ENCODE measurements at places on chromosomes 12 and 14.

- no peak for DNase-seq
Measured at GRCh38 chr12:57772429-57773322, at the start of gene EEF1AKMT3. Gene EEF1AKMT3, plus strand, starts transcription at chr12:57772614. Its CDS starts 111 bp downstream, at chr12:57772725.

- DNase-seq = no peak
Measured at GRCh38 chr14:20455355-20456300, 602 bp downstream of the APEX1 start.

DNA sequence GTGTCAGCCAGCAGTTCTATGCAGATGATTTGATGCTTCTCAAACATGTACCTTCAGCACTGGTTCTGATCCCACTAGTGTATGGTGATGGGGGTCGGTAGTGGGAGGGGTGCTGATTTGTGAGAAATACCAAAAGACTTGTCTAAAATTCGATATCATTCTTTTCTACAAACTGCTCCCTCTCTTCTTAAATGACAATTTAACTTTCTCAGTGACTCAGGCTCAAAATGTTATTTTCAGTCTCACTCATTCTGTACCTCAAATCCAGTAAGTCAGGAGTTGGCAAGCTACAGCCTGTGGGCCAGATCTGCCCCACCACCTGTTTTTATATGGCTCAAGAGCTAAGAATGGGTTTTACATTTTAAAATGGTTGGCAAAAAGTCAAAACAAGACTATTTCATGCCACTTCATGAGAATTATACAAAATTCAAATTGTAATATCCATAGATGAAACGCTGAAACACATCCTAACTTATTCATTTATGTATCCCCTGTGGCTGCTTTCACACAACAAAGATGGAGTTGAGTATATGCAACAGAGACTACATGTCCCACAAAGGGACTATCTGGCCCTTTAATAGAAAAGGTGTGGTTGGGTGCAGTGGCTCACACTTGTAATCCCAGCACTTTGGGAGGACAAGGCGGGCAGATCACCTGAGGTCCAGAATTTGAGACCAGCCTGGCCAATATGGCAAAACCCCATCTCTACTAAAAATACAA, 6.6 kb upstream of the NOP2 start:
- DNase-seq = no peak

DNA sequence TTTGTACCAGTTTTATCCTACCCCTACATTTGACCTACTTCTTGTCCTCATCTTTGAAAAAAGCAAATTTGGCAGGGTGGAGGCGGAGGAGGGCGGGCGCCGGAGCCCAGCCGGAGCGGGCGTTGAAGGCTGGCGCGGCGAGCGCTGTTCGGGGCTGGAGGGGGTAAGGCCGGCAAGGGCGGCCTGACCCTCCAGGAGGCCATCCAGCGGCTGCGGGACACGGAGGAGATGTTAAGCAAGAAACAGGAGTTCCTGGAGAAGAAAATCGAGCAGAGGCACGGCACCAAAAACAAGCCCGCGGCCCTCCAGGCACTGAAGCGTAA, 27.2 kb downstream of the FBXO34 start:
- DNase-seq = no peak

DNA sequence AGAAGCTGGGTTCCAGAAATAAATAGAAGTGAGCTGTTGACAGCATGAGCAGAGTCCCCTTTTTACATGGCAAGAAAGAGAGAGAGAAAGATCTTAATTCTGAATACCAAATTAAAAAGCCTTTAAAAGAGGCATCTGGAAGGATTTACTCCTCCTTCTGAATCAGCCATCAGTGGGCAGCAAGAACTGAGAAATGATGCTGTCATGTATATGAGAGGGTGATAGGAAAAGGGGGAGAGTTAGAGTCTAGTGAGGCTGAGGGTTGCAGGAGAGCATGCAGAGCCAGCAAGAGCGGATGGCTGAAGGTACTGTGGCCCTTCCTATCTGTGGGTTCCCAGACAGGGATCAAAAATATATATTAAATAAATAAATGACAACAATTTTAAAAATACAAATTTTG, 34.5 kb upstream of the GNG2 start:
- DNase-seq = no peak

GRCh38 chr12:112517730-112518364, 99.1 kb downstream of the PTPN11 start:
- no peak for DNase-seq

DNA sequence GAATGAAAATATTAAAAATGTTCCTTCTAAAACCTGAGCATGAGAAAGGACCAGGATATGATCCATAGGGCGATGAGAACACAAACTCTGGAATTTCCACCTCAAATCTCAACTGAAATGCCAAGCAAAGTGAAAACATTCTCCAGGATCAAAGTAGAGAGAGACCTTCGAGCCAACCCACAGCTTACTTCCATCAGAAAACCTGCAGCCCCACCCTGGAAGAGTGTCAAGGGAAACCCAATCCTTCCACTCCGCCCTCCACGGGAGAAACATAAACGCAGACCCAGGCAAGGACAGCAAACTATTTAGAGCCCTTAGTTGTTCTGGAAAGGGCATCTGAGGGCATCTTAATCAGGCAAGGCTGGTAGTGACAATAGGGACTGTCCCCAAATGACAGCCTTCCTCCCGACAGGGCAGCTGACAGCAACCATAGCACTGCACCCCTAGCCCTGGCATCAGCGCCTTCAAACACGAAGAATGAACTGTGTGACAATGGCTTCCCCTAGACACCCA, 21.8 kb downstream of the SLC15A4 start:
- DNase-seq = no peak

DNA sequence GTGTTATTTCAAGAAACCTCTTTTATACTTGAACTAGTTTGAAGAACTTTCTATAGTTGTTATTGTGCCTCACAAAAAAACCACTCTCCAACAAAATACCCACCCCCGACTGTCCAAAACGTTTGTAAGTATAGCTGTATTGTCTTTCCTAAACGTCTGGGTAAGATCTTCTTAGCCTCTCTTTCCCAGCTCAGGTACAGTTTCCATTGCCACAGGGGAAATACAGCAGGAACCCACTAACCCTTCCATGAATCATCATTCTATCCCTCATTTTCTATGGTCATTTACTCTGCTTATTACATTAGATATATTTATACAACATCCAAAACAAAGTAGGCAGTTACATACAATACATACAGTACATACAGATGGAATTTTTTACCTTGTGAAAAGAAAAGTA, 70.8 kb downstream of the ZFC3H1 start:
- no peak for DNase-seq

GRCh38 chr14:24327303-24327702, 7.6 kb downstream of the ADCY4 start:
- DNase-seq = no peak

GRCh38 chr14:23557521-23557920, 1.4 kb downstream of the THTPA start:
- no peak for DNase-seq

- DNase-seq = no peak
Measured at GRCh38 chr14:53531156-53531555, 378.0 kb upstream of the DDHD1 start.

GRCh38 chr12:38527631-38528030, 211.1 kb downstream of the ALG10B start:
- DNase-seq = no peak

GRCh38 chr12:3559601-3560294, 68.7 kb downstream of the PRMT8 start:
- no peak for DNase-seq

GRCh38 chr14:20429801-20430669, 5.9 kb downstream of the KLHL33 start:
- no peak for DNase-seq

DNA sequence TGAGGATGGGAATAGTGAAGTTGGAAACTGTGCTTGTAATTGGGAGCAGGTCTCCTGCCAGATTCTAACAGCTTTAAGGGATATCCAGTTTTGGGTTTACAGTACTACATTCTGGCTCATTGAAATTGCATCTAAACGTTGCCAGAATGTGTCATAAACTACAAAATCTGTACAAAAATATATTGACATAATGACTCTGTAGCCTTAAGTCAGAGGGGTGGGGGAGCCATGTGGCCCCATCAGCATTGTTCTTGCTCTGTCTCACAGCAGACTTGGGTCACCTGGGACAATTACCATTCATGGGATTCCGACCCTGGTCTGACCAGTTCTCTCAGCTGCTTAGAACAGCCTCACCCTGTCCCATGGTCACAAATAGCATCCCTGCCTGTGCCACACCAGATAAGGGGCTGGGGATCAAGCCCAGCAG, 43.3 kb upstream of the MED13L start:
- no peak for DNase-seq

- no peak for DNase-seq
Measured at GRCh38 chr12:106740818-106741217, 33.7 kb upstream of the RIC8B start.

- DNase-seq = no peak
Measured at GRCh38 chr12:132766380-132767085, 4.9 kb upstream of the ANKLE2 start.

- DNase-seq = no peak
Measured at GRCh38 chr12:59580050-59580449, 15.8 kb upstream of the SLC16A7 start.

DNA sequence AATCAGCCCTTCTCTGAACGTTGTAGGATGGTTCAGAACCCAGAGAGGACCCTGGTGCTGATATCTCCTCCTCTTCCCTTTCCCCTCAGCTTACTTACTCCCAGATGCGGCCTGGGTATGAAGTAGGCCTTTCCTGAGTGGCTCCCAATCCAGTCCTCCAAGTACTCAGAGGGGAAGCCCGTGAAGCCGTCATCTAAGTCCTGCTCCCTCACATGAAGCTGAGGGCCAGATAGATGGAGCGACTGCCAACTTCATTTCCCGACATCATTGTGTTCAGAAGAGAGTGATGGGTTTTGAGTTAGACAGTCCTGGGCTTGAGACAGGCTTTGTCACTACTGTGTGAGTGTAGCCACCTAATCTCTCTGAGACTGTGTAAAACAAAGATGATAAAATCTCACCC, 2.7 kb downstream of the APOLD1 start:
- no peak for DNase-seq

DNA sequence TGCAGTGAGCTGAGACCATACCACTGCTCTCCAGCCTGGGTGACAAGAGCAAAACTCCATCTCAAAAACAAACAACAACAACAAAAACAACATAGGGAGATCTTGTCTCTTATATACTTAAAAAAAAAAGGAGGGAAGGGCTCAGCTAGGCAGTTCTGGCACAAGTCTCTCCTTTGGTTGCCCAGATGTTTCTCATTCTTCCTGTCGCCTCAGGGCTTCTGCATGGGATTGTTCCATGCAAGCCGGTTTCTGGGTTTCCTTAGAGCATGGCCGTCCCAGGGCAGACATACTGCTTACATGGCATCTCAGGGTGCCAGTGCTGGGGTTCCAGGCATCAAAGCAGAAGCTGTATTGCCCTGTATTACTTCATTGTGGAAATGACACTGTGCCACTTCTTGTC, 5.2 kb upstream of the SLC8B1 start:
- DNase-seq = no peak

DNA sequence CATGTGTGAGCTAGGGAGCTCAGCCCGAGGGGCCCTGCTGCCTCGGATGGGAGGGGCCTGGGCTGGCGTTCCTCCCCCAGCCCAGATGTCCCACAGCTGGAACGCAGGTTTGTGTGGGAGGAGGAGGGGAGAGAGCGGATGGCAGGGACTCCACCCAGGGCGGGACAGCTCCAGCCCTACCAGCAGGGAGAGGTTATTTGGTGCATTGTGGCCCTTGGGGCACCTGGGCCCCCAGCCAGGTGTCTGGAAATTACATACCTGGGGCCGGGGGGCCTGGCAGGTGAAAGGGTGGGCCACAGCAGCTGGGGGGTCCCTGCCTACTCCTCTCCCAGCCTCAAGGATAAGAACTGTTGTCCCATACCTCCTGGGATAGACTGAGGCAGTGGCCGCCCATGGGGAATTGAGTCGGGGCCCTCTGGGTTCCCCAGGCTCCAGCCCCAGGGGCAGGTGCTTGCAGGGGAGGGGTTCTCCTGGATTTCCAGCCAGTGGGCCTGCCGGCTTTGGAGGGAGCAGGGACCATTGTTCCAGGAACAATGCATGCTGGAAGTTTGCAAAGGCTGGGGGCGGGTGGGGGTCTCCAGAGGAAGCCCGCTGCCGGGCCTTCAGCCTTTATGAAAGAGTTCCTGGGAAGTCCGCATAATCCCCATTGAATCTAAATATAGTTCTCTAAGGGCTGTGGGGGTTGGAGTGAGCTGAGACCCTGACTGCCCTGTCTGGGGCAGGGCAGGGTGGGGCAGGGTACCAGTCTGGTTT, 1.2 kb downstream of the KIF26A start:
- DNase-seq = no peak

- no peak for DNase-seq
Measured at GRCh38 chr14:76976240-76977005, 52.1 kb downstream of the IRF2BPL start.

All from omental fat pad (tissue), 4 donors.